NCI-H526 treated with DMSO at 0.1 percent for 48 hours (cell line): ENCODE measurements at places on chromosomes 12 and 14.
A peak's percentile ranks its signal among the peaks of the same experiment; 100 is the strongest.

- DNase-seq = no peak
Measured at GRCh38 chr14:71487449-71487848, 444.8 kb upstream of the RGS6 start.

- no peak for DNase-seq
Measured at GRCh38 chr14:105240811-105241576, 7.3 kb upstream of the BTBD6 start.

- no peak for DNase-seq
Measured at GRCh38 chr12:46260913-46261476, 7.8 kb downstream of the SLC38A1 start.

- no peak for DNase-seq
Measured at GRCh38 chr12:60760965-60761364, 1165.1 kb downstream of the SLC16A7 start.

DNA sequence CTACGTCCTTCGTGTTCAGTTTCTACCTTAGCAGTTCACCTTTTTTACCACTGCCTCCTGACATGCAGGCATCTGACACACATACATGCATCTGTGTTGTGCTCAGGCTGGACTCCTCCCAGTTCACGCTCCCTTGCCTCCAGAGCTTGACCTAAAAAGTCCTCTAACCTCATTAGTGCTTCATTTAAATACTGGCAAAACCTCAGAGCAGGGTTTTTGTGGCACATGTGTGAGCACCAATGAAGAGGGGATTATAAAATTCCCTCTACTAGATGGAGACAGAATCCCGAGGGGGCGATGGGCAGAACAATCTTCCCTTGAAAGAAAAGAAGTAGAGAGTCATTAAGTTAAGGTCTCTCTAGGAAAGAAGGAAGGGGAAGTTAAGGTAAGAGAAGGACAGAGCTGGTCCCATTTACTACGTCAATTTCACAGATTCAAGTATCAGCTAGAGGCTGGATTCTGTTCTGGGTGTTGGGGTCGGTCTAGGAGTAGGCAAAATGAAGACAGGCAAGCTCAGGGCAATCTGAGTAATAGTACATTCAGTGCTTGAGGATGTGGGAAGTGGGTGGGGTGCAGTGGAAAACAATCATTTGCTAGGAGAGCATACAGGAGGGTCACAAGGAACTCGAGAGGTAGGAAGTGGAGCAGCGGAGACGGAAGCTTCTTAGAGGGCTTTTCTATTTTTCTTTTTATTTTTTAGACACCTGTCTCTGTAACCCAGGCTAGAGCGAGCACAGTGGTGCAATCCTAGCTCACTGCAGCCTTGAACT lies 7.5 kb downstream of the HAL start:
- no peak for DNase-seq

DNA sequence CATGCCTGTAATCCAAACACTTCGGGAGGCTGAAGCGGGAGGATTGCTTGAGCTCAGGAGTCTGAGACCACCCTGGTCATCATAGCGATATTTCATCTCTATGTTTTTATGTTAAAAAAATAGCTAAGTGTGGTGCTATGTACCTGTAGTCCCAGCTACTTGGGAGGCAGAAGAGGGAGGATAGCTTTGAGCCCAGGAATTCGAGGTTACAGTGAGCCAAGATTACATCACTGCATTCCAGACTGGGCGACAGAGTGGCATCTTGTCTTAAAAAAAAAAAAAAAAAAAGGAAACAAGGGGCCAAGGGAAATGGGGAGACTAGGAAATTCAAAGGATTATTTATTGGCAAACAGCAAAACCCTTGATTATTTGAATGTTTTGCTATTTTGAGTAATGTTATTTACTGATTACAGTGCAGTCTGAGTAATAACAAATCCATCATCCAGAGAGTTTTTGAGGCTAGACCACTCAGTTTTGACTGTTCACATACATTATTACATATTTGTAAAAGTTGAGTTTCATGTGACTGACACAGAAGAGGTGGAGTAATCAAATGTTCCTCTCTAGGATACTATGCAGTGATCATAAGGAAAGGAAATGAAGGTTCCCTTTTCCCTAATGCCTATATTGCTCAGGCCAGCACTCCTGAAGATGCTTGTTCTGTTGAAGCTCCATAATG lies 40.8 kb downstream of the PRKCH start:
- DNase-seq = no peak

- DNase-seq = no peak
Measured at GRCh38 chr12:113058553-113058952, 2.0 kb downstream of the DTX1 start.

GRCh38 chr12:6062757-6063735 lies 61.4 kb downstream of the VWF start:
- peak; percentile 48 for DNase-seq

- peak; percentile 36 for DNase-seq
Measured at GRCh38 chr12:31117203-31118011, 43.7 kb downstream of the DDX11 start.

DNA sequence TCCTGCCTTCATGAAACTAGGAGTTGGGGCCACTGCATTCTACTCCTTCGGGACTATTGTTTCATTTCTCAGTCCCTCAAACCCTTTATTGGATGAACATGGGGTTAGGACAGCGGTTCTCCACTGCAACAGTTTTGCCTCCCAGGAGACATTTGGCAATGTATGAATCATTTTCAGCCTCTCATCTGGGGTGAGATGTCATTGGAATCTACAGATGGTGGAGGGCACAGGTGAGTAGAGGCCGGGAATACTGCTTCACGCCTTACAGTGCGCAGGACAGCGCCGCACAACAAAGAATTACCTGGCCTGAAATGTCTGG lies 649 bp upstream of the GNPNAT1 start:
- no peak for DNase-seq

- DNase-seq = no peak
Measured at GRCh38 chr12:117009759-117010158, 89.5 kb downstream of the TESC start.

GRCh38 chr12:89490922-89491321 lies 33.7 kb downstream of the GALNT4 start:
- no peak for DNase-seq

DNA sequence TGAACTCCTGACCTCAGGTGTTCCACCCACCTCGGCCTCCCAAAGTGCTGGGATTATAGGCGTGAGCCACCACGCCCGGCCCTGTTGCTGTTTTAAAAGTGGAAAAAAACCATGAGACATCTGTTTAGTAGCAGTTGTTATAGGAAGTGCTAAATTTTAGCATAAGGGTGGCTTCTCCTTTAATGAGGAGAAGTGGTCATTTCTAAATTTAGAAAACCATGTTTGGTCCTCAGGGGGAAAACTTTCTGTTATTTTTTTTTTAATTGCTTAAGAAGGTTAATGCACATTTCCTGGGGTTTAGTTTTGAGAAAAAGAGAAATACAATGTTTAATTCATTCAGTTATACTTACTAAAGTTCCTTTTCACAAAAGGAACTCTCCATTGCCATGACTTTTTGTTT lies 102.1 kb downstream of the MYRFL start:
- no peak for DNase-seq

- no peak for DNase-seq
Measured at GRCh38 chr12:131035245-131035681, 81.6 kb downstream of the ADGRD1 start.

DNA sequence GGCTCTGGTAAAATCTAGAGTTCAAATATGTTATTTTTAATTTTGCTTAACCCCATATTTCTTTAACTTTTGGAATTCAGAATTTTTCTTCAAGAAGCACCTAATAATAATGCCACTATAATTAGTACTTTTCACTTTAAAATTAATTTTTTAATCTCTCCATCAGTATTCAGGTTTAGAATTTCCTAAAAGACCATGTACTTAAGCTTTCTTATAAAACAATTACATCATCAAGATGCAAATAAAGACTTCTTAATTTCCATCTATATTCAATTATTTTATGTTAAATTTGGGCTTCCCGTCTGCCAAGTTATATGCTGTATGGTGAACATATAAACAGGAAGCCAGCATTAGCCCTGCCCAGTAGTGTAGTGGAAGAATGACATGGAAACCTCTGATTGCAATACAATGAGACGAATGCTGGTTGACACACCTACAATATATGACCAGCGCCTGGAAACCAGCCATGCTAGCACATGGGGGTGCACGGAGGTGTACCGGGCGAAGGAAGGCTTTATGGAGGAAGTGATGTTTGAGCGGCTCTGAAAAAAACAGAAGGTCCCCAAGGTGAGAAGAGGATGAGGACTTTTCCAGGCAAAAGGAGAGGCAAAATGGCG lies 82.2 kb downstream of the LLPH start:
- DNase-seq = no peak

GRCh38 chr12:82479511-82479910 lies 121.2 kb downstream of the METTL25 start:
- DNase-seq = no peak

DNA sequence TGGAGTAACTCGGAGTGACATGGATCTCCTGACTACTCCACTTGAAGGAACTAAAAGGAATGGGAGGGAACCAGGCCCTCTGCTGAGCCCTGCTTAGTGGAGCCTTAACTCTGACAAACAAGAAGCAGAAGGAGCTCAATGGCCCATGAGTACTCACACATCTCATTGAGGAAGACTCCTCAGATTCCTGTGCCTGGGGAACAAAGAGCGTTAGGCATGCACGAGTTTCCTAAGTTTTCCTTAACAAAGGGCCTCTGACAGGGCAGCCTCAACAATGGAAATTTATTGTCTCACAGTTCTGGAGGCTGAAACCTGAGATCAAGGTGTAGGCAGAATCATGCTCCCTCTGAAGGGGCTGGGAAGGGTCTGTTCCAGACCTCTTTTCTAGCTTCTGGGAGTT lies 185.7 kb upstream of the NTF3 start:
- no peak for DNase-seq

- DNase-seq = peak; percentile 10
Measured at GRCh38 chr12:65685514-65685913, 138.8 kb upstream of the HMGA2 start.

- DNase-seq = no peak
Measured at GRCh38 chr14:45246691-45247090, 6.3 kb downstream of the MIS18BP1 start.

- no peak for DNase-seq
Measured at GRCh38 chr12:103455020-103455763, 40.6 kb downstream of the C12orf42 start.

DNA sequence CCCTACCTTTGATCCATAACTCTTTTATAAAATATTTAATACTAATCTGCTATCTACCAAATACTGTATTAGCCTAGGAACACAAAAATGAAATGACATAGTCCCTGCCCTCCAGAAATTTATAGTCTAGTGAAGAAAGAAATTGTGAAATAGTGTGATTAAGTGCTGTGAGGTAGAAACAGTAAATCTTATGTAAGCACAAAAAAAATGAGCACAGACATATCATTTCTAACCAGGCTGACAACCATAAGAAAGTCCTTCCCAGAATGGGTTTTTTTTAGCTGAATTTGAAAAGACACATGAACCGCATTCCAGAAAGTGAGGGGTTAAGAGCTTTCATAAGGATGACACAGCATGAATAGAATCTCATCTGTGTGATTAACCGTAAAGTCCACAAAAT lies 145.9 kb downstream of the SOX5 start:
- DNase-seq = no peak

GRCh38 chr12:93279565-93280412 lies 97.9 kb upstream of the NUDT4 start:
- DNase-seq = no peak

DNA sequence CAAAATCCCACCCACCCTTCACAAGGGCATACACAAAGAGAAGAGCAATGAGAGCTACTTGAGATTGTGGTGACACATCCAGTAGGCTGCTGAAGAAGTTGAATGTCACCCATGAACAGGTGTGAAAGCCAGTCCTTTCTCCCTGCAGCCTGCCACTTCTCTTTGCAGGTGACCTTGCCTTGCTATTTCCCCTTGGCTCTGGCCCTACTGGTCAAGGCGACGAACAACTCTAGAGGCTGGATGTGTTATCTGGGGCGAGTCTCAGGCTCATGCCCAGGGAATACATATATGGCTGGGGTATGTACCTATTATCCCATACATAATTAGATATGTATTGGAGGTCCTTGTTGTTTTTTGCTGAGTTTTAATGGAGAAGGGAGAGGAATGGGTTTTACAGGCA lies 70.2 kb upstream of the EGLN3 start:
- no peak for DNase-seq

GRCh38 chr14:21098892-21099595 lies 589 bp upstream of the ZNF219 start:
- DNase-seq = peak; percentile 41

DNA sequence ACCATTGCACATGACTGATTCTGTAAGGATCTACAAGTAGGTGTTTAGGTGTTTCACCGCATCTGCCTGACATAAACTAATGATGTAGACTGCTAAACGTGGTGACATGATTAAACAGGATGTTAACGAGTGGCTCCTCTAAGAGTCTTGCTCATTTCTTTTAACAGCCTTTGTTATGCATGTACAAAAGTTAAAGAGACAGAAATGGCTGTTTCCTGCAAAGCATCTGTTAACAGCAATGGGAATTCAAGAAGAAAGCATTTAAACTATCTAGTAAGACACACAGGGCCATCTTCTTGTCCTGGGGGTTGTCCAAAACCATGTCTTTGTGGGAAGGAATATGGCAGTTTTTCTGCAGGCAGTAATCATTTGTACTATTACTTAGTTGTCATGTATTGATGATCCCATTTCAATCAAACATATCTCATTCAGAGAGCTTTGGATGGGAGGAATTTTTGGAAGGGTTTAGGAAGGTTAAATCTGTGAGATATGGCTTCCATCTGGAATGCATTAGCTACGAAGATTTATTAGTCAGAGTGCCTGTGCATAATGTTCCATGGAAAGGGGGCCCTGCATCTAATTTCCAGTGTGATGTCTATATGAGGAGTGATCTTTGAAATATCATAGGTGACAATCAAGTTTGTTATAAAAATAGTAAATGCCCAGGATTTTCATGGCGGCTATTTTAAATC lies 495.1 kb downstream of the EGLN3 start:
- no peak for DNase-seq

DNA sequence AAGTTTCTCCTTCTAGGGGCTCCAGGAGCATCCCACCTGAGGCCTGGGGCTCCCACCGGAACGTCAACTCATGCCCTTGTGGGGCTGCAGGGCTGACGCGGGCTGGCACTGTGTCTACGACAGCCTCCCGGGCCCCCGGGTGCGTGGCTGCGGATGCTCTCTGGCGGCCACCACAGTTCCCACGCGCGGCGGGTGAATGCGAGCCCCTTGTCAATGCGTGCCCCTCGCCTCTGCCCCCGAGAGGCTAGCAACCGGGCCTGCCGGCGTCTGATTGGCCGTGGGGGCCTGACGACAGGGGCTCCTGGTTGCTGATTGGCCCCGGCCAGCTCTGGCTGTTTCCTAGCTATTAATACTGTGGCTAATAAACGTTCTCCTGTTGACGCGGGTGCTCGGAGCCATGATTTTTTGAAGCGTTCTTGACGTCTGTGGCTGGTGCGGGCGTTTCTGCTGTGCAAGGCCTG lies 1.8 kb upstream of the MEG3 start:
- DNase-seq = peak; percentile 14

- no peak for DNase-seq
Measured at GRCh38 chr14:56189307-56189706, 71.1 kb downstream of the PELI2 start.
